ENCODE measurements at places on chromosomes 12 and 14. TPM values are rescaled to one million over a fixed set of nuclear protein-coding genes. Genes with fewer than 3 reads are reported as not detected.

Gene TMTC1
- 6.9 TPM for total RNA-seq

Gene COX8C
- total RNA-seq, result not detected

Gene PLEKHG7
- total RNA-seq, result not detected

Gene VDR
- total RNA-seq, result not detected

Gene PLA2G1B
- not detected for total RNA-seq

Gene C12orf60
- 1.2 TPM for total RNA-seq

Gene GPX2
- total RNA-seq, result not detected

Gene IFNG
- total RNA-seq, result not detected

Gene WSCD2
- total RNA-seq, result not detected

Gene LALBA
- not detected for total RNA-seq

DNA sequence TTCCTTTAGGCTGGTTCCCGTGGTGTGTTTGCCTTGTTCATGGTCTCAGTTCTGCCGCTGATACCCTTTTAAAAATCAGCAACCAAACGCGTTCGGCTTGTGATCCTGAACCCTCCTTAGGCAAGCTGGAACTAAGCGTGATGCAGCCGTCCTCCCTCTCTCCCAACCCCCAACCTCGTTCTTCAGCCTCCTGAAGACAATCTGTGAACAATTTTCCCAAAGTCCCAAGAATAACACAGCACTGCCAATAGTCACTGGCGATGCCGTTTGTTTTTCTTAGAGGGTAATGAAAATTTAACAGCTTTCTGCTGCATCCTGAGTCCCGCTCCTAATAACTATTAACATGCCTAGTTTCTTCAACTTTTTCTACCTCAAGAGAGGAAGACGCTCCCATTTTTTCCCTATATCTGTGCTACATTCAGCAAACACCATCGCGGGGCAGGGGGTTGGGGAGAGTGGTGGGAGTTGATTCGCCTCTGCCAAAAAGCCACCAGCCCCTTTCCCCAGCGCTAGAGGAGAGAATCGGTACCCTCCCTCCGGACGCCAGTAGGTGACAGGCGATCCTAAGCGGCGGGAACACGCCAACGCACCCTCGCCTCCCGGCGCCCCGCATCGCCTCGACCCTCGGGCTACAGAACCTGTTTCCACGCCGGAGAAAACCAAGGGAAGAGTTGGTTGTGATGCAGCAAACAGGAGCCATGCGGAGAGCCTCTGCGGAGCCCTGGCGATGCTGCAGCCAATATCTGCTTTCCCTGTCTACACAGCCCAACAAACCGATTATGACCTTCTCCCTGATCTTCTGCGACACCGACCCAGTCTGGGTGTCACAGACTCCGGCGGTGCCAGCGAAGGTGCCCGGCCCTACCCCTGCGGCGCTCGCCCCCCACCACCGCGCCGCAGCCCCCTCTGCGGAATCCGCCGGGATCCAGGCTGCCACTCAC, 752 bp downstream of the PRICKLE1 start:
- peak; percentile 40 for DNase-seq

DNA sequence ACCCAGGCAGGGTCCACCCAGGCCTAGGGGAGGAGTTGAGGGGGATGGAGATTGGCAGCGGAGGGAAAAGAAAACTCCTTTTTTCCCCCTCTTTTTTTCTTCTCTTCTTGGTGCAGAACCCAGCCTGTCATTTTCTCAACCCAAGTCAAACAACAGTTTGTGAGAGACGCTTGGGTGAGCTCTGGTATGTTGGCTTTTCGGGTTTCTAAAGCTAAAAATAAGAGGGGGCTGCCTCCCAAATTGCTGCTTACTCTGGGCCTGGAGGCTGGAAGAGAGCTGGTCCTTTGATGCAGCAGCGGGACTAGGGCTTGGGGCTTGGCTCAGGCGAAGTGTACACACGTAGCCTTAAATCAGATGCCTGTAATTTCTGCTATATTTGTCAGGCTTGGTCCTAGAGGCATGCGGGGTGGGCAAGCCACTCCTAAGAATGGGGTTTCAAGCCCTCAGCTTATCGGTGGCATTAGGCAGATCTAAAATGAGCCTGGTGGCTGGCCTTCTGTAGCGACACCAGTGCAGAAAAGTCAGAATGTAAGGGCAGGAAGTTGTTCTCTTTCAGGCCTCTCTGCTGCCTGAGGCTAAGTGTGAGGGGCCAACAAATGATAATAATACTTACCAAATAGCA, 816 bp upstream of the SLC8A3 start:
- DNase-seq, result no peak

GRCh38 chr14:64817631-64818030, 62.1 kb downstream of the SPTB start:
- DNase-seq, result no peak

- no peak for DNase-seq
Observed at GRCh38 chr12:49541911-49542505, 3.2 kb downstream of the KCNH3 start.

GRCh38 chr12:80230068-80230467, 130.7 kb downstream of the OTOGL start:
- peak; percentile 22 for DNase-seq

- peak; percentile 38 for DNase-seq
Observed at GRCh38 chr12:107329569-107330324, 236.4 kb upstream of the CRY1 start.

DNA sequence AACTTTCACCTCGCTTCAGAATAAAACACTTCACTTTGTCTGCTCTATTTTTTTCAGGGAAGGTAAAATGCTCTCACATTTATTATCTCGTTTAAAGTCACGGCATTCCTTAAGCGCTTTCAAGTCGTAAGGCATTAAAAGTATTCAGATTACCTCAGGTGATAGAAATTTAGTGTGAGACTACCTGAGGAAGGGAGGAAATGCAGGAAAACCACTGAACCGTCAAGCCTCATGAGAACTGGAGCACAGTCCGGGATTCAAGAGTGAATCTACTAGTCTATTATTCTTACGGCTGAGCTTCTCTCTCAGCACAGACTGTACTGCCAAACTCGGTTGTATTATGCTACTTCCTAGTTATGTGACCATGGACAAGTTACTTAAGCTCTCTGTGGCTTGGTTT, 8.3 kb upstream of the PPFIBP1 start:
- no peak for DNase-seq

DNA sequence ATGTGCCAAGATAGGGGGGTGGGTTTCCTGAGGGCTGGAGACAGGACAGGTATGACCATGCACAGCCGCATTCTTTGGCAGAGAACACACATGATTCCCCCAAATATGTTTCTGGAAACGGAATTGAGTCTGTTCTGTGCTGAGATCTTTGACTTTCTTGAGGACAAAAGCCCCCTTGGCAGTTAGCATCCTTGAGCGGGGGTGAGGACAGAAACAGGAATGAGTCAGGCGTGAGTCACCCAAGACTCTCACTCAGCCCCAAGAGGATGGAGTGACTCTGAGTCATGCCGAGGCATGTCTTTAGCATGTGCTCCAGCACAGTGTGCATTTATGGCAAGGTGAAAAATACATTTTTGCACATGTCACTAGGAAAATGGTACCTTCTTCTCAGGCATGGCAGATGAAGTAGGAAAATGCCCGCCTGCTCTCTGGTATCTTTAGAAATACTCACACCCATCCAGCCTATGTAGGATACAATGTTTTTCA, 52.1 kb downstream of the DAD1 start:
- DNase-seq, result peak; percentile 98

GRCh38 chr12:6961695-6962284, 8.7 kb downstream of the PHB2 start:
- DNase-seq, result peak; percentile 65

GRCh38 chr14:28307506-28307905, 459.1 kb upstream of the FOXG1 start:
- DNase-seq, result no peak

GRCh38 chr12:46692606-46693005, 133.2 kb downstream of the SLC38A4 start:
- DNase-seq, result no peak

- no peak for DNase-seq
Observed at GRCh38 chr14:104387022-104388010, 192.2 kb upstream of the C14orf180 start.

- no peak for DNase-seq
Observed at GRCh38 chr14:61325166-61325565, 3.8 kb downstream of the PRKCH start.

GRCh38 chr12:104750061-104750460, 208.0 kb downstream of the SLC41A2 start:
- peak; percentile 76 for DNase-seq

DNA sequence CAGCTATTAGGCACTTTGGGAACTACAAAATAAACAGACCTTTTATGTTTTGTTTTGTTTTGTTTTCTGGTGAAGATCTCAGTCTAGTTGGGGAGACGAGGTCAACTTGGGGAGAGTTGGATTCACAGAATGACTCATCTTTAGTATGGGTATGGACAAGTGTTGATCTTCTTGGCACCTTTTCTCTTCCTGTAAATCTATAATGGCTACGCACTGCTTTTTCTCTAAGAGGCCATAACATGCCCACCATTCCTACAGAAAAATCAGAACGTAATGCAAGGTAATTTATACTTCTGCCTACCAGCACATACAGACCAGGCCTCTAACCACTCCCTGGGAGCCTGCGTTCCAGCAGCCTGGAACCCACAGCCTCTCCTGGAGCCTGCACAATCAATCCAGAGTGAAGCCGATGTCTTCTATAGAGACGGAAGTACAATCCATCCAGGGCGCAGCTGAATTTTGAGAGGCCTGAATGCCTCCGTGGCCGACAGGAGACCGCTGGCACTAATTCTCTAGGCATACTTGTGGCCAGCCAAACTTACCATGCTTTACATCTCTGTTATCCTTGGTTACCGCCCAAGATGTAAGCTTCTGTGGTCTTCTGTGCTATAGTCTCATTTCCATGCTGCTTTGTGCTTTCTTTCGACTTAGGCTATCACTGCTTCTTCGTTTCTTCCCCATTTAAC, 717 bp downstream of the PPHLN1 start:
- DNase-seq, result peak; percentile 30

All from lung microvascular endothelial cell (primary cell).